ENCODE measurements at places on chromosomes 6 and 20.
A peak's percentile ranks its signal among the peaks of the same experiment; 100 is the strongest.

- DNase-seq: no peak
Measured at GRCh38 chr6:56875961-56876360, 78.9 kb upstream of the BEND6 start.

- peak; percentile 44 for DNase-seq
Measured at GRCh38 chr6:46490425-46491200, 636 bp downstream of the RCAN2 start.

- no peak for DNase-seq
Measured at GRCh38 chr6:83517500-83517899, 5.2 kb downstream of the PRSS35 start.

- no peak for DNase-seq
Measured at GRCh38 chr6:129845696-129846095, 15.4 kb downstream of the TMEM244 start.

GRCh38 chr20:20130399-20130798, 78.1 kb downstream of the CFAP61 start:
- DNase-seq: no peak

DNA sequence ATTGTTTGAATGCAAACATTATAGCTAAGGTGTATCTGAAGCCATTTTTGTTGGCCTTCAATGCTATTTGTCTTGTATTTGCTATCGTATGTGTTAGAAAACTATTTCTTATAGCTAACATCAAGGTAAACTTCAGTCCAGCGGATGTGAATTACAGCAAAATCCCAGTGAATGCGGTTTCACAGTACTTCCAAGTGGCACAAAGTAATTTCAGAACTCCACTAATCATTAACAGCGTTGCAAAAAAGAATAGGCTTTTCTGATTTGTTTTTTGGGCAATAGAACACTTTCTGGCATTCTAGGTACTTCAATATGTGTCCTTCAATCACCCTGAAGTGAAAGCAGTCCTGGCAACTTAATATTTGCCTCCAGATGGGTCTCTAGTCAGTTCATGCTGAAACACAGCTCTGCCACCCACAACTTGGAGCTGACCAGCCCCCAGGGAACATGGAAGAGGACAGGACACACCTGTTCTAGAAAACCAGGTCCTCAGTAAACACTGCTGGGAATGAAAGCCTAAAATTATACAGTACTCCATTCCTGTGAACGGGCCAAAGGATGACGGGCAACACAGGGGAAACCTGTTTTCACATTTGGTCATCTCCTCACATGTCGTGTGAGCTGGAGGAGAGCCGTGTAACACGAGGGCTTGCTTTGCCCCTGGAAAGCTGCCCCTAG, 9.7 kb upstream of the MRPS10 start:
- no peak for DNase-seq

GRCh38 chr6:11346516-11346915, 114.0 kb upstream of the NEDD9 start:
- DNase-seq: no peak

DNA sequence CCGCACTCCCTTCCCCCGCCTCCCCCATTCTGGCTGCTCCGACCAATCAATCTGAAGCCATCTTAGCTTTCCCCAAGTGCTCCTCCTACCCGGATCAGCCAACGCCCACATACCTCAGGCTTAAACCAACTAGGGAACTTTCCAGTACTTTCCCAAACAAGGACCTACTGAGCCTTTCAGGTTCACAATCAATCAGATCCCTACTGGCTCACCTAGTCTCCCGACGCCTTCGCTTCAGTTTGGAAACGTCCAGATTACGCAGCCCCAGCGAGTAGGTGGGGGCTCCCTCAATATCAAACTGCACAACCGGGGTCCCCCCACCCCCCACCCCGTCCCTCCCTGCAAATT, 432 bp downstream of the HSPA1L start:
- DNase-seq: peak; percentile 98

DNA sequence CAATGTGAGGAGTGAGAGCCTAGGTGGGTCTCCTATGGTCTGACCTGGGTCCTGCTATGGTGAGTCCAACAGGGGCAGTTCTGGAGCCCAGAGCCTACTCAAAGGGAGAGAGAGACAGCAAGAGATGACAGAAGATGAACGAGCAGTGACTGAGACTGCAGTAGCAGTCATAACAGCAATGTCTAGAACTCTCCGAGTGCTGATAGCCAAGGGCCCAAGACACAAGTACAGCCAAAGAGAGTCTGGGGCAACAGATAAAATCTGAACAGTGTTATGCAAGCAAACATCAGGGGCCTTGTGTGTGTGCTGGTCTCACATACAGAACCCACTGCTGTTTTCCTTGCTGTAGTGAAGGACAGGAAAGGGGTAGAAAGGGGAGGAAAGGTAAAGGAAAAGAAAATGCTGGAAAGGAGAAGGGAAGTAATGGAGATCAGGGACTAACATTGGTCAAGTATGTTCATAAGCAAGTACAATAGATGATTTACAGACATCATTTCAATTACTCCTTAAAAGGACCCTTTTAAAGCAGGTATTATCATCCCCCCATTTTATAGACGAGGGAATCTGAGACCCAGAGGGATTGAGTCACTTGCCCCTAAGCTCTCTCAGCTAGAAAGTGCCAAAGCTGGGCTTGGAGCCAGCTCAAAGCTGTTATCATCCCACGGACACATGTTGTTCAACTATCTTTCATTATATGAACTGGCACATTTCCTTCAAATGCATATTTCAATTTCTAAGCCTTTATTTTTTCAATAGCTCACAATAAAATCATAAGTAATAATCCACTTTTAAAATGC, 182.3 kb upstream of the RAB32 start:
- peak; percentile 25 for DNase-seq

- DNase-seq: no peak
Measured at GRCh38 chr6:156423829-156424228, 353.3 kb upstream of the ARID1B start.

GRCh38 chr6:6660339-6661045, 72.0 kb downstream of the LY86 start:
- DNase-seq: no peak

- DNase-seq: no peak
Measured at GRCh38 chr6:31203345-31203979, 33.0 kb upstream of the POU5F1 start.

DNA sequence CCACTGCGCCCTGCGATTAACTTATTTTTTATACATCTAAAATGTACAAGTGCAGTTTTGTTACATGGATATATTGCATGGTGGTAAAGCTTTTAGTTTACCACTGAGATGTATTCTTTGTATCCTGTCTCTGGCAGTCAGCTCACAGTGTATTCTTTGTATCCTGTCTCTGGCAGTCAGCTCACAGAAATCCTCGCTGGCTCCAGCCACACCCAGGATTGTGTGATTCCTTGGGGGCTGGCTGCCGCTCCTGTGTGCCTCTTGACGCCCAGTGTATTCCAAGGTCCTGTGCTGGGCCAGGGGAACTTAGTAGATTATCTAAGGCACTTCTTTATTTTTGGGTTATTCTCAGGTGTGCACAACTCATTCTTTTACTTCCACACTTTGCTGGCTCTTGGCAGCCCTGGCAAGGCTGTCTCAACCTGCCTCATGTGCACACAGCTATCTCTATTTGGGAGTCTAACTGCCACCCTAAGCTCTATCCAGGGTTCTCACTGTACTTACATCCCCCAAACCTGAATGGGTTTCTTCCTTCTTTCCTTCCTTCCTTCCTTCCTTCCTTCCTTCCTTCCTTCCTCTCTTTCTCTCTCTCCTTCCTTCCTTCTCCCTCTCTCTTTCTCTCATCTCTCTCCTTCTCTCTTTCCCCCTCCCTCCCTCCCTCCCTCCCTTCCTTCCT, 12.4 kb upstream of the RNF24 start:
- DNase-seq: no peak

GRCh38 chr6:144647406-144647964, 362.4 kb downstream of the UTRN start:
- no peak for DNase-seq

DNA sequence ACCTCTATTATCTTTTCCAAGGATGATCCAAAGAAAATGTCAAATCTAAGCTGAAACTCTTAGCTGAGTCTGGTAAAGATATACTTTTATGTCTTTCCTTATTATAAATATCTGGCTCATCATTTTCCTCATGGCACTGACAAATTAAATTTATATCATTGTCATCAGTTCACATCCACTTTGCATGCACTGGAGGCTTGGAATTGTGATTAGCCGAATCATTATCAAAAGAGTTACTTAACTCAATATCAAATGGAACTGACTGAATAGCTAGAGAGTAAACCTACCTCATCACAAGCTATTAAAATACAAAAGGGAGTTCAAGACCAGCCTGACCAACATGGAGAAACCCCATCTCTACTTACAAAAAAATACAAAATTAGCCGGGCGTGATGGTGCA, 713.9 kb upstream of the MARCKS start:
- no peak for DNase-seq

- no peak for DNase-seq
Measured at GRCh38 chr6:150302520-150303176, 66.2 kb upstream of the IYD start.

DNA sequence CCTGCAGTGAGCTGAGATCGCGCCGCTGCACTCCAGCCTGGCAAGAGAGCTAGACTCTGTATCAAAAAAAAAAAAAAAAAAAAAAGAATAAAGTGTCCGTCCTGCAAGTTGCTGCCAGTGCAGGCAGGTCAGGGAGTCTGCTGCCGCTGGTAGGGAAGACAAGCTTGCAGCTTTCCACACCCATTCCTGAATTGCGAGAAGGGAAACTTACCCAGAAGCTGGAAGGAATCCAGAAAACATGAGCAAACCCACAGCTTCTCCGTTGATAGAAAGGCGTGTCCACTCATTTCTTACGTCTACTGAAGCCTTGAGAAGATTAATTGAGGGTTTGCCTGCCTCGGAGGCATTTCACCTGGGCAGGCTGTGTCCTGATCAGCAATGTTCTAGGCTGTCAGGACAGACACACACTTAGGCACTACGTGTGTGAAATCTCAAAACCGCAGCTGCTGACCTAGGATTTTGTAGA, 61.6 kb upstream of the DSP start:
- no peak for DNase-seq

DNA sequence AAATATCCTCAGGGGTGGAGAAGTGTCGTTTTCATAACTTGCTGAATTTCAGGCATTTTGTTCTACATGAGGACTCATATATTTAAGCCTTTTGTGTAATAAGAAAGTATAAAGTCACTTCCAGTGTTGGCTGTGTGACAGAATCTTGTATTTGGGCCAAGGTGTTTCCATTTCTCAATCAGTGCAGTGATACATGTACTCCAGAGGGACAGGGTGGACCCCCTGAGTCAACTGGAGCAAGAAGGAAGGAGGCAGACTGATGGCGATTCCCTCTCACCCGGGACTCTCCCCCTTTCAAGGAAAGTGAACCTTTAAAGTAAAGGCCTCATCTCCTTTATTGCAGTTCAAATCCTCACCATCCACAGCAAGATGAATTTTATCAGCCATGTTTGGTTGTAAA, 20.3 kb upstream of the MAPK13 start:
- no peak for DNase-seq

- no peak for DNase-seq
Measured at GRCh38 chr6:159014406-159014805, 14.4 kb upstream of the RSPH3 start.

- no peak for DNase-seq
Measured at GRCh38 chr20:45945678-45946148, 11.2 kb downstream of the PCIF1 start.

- DNase-seq: peak; percentile 57
Measured at GRCh38 chr6:44980841-44981240, 347.3 kb upstream of the RUNX2 start.

- no peak for DNase-seq
Measured at GRCh38 chr6:1724124-1724523, 114.4 kb downstream of the FOXC1 start.

DNA sequence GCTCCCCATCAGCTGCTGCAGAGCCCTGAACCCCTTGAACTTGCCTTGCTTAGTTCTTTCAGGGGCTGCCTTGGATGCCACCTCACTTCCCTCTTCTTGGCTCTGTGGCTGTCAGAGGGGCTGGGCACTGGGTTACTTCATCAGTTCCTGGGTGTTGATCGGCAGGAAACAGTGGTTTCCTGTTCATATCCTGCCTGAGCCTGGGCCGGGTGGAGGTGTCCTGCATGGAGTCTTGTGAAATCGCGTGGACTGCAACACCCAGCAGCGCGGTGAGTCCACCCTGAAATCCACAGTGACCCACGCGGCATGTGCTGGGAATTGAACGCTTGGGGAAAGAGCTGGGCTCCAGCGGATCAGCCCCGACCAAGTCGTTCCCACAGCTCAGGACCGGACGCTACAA, 97.5 kb downstream of the CDH26 start:
- DNase-seq: peak; percentile 17

GRCh38 chr6:118844915-118845314, 49.0 kb upstream of the ASF1A start:
- DNase-seq: no peak

GRCh38 chr6:3267162-3267561, 8.4 kb downstream of the PSMG4 start:
- DNase-seq: no peak

GRCh38 chr6:21342501-21342900, 251.1 kb upstream of the SOX4 start:
- no peak for DNase-seq

GRCh38 chr6:72649032-72649984, 27.4 kb downstream of the KCNQ5 start:
- no peak for DNase-seq

GRCh38 chr6:31378062-31378720, 21.2 kb upstream of the HLA-B start:
- DNase-seq: no peak

DNA sequence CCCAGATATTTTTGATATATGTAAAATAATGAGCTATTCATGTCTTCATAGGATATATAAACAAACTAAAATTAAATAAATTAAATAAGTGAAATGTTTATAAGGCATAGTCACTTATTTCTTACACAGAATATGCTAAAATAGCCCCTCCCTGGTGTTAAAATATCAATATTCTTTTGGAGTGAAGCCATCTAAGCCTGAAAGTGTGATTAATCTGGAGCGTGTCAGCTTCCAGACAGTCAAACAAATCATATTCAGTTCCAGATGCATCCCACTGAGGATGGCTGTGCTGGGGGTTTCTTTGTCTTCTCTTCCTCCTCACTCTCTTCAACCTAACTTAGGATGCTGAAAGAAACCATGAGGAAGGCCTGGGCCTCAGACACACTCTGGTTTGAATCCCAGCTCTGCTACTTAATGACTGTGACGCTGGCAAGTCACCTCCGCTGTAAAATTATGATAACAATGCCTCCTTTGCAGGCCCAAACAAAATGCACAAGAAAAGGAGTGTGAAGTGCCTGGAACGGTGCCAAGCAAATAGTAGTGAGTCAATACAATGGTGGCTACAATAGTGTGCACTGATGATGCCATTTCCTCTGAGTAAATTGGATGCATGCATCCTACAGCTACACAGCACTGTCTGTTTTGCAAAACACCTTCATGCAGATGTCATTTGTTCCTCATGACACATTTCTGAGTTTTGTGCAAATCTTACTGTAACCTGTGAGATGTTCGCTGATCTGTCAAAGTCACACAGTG, 161.4 kb downstream of the FOXC1 start:
- DNase-seq: no peak

- DNase-seq: no peak
Measured at GRCh38 chr6:168968228-168968627, 285.4 kb downstream of the THBS2 start.

GRCh38 chr6:2528156-2528555, 222.6 kb downstream of the MYLK4 start:
- DNase-seq: no peak

- DNase-seq: no peak
Measured at GRCh38 chr20:18314786-18315406, 26.6 kb downstream of the ZNF133 start.
